ENCODE measurements at places on chromosomes 16 and 17.

- no peak for DNase-seq
Measured at GRCh38 chr17:50908860-50909764, 43.0 kb upstream of the TOB1 start.

GRCh38 chr17:66855204-66855603 lies 20.3 kb downstream of the CACNG5 start:
- DNase-seq = no peak

DNA sequence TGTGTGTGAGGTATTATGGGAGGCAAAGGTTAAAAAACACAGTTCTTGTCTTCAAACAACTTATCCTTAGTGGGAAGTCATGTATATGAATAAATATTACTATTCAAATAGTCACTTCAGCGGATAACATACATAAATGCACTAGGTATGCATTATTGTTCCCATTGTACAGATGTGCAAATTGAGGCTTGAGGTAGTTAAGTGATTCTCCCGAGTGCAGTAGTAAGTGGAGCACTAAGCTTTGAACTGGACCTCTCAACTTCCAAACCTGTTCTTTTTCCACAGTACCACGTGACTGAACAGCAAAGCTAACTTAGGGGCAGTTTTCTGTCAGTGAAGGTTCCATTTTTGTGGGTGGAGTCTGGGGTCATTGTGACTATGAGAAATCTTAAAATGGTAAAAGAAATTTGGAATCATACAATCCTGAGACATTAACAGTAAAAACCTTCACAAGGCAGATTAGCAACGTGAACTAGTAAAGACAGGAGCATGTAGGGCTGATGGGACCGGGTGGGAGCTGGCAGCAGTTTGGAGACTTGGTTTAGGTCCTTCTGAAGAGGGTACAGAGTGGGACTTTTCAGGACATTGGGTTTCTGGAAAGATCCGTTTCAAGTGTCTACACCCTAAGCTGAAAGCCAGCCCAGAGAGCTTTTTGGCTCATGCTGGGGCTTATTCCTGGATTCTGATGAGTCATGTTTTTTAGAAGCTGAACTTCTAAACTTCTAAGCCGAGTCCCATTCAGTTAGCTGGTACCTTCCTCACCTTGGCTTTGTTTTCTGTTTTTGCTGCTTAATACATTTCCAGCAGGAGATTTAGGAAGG lies 204.9 kb downstream of the PRKCA start:
- DNase-seq = peak; percentile 21

DNA sequence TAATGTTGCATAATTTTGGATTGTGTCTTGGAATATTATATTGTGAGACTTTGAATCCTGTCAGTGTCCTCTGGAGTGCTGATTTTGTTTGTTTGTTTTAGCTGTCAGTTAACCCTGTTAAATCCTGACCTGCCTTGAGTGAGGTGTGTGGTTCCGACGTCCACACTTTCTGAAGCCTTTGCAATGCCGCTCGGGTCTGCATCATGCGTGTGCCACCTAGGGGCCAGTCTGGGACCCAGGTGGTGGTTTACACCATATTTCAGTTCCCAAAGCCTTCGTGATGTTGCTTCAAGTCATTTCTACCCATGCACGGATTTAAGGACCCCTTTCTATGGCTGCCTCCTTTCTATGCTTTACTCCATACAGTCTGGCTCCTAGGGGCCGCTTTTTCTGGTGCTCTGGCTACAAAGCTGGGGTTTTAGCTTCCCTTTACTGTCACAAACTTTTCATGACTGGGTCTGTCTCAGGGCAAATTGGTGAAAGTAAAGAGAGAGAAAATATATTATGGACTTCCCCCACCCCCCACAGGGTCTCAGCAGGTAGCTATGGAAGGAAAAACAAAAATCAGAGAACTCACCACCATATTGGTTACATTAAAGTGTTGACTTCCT lies 11.4 kb upstream of the OR4D1 start:
- no peak for DNase-seq

- DNase-seq = no peak
Measured at GRCh38 chr17:74851612-74852236, 8.0 kb downstream of the GRIN2C start.

DNA sequence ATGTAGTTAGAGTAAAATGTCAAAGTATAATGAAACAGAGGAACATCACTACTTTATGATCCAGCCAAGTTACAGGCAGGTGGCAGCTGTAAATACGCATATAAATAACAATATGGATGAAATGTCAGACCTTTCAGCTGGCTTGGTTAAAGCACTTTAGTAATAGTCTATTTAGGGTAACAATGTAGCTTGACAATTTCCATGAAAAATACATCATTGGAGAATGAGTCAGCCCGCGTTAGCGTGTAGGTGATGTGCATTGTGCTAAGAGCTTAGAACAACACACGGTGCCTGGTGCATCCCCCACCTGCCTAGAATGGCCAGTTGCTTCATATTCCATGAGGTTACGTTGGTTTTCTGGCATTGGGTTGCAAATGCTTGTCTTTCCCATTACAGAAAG lies 119.4 kb downstream of the RBFOX1 start:
- DNase-seq = no peak
